Inflammatory macrophage (primary cell): ENCODE measurements at places on chromosomes 4 and X.

- DNase-seq = no peak
These were observed 71.0 kb upstream of the OTUD4 start for GRCh38 chr4:145251391-145251790.

- DNase-seq = no peak
These were observed 62.4 kb downstream of the NPFFR2 start for GRCh38 chr4:72094059-72094797.

DNA sequence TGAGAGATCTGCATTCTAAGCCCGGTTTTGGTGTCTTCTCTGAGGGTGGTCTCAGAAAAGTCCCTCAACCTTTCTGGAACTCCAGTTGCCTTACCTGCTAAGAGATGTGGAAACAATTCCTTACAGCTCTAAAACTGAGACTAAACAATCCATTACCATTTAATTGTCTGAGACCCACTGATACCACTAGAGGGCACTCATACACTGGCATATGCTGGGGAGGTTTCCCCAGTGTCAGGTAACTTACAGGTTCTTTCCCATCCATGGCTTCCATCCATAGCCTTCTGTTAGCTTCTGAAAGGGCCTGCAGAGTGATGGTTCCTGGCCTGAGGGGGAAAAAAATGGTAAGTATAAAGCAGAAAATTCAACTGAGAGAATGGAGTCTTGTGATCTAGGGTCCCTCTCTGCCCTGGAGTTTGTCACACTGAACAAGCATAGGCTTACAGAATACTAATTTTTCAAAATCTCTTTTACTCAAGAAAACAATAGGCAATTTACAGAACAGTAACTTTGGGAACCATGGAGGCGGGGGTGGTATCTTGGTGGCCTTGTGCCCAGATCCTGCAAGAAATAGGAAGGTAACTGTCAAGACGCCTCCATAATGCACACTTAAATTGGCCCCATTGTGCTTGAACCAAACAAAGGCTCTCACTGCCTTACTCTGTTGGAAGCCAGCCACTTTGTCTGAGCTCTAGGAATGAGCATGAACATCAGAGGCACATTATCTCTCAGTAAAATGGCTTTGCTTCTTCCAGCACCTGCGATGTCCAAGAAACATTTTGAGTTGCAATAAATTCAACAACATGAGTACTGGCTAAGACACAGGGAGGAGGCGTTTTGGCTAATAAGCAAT is 236.1 kb downstream of the OPHN1 start:
- peak; percentile 27 for DNase-seq

DNA sequence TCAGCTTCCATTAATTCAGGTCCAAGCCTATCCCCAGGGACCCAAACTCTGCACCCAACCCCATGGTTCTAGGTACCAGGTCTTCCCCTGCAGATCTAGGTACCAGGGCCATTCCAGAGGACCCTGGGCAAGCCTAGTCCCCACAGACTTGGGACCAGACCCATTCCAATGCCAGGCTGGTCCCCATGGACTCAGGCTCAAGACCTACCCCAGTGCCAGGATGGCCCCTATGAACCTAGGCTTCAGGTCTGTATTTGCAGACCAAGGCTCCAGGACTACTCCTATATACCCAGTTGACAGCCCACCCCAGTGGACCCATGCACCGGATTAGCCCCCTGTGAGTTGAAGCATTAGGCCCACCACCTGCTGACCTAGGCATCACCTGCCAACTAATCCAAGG is 8.9 kb downstream of the MTHFD2L start:
- no peak for DNase-seq

- DNase-seq = no peak
These were observed 38.6 kb upstream of the NEIL3 start for GRCh38 chr4:177271091-177271490.

GRCh38 chrX:149757206-149758067 is 16.4 kb upstream of the HSFX1 start:
- no peak for DNase-seq
